ENCODE measurements at places on chromosomes 1 and 21.

- DNase-seq, result no peak
Observed at GRCh38 chr1:41412748-41413147, 51.5 kb downstream of the FOXO6 start.

DNA sequence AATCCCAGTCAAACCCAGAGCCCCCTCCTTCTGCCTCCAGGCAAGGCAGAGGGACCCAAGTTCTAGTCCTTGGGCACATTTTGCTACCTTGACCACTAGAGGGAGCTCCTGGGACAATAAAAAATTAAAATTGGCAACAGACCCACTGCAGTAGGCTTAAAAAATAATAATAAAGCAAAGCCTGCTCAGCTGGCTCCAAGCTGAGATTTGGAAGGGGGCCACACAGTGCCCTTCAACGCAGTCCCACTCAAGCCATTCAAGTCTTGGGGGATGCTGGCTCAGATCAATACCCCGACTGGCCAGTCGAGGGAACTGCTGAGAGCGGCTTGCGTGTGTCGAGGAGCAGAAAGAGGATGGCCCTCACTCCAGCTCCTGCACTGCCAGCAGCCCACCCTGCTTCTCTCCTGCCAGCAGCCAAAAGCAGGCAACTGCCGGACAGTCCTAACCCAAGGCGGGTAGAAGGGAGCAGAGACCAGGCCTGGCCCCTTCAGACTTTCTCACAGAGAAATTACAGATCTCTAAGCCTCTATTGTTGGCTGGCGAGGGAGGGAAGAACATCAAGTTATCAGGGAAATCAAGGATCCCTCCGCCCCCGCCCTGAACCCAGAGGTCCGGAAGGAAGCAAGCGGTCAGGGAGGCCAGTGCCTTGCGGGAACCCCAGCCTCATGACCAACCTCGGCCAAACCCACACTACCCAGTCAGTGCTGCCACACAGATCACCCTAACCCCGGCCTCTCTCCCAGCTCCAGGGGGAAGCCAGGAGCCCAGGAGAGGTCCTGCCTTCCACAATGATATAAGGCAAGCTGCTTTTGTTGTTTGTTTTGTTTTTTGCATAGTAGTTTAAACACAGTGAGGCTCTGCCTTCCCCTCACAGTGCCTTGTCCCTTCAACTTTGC is 4.9 kb upstream of the ALDH4A1 start:
- peak; percentile 43 for DNase-seq

DNA sequence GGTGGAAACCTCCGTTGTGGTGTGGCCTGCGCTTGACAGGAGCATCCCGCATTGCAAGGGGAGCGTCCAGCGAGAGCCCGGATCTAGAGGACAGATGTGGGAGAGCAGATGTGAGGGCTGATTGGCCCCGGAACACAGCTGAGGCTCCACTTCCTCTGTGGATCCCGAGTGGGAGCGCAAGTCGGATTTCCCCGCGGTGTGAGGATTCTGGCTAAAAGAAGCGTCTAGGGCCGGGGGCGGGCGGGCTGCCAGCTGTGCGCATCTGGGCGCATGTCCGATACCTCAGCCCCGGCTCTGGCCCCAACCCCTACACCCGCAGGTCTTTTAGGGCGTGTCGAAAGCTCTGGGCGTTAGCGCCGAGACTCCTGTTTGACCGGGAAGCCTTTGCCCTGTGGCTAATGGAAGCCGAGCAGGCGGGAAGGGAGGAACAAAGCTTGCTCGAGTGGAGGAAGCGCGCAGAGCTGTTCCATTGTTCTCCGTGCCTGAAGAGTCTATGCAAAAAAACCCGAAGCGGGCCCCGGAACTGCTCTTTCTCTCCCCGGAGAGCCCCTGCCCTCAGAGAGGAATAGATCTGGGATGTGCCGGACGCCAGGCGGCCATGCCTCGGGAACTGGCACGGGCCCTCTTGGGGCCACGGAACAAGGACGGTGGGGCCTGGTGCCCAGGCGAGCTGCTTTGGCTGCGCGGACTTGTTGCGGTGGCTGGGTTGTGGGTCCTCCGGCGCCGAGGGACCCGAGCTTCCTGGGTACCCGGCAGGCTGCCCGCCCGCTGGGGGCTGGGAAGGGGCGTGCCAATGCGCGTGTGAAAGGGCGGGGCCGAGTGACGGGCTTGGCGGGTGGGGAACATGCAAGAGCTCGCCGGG is 111.1 kb downstream of the NAV1 start:
- peak; percentile 79 for DNase-seq

DNA sequence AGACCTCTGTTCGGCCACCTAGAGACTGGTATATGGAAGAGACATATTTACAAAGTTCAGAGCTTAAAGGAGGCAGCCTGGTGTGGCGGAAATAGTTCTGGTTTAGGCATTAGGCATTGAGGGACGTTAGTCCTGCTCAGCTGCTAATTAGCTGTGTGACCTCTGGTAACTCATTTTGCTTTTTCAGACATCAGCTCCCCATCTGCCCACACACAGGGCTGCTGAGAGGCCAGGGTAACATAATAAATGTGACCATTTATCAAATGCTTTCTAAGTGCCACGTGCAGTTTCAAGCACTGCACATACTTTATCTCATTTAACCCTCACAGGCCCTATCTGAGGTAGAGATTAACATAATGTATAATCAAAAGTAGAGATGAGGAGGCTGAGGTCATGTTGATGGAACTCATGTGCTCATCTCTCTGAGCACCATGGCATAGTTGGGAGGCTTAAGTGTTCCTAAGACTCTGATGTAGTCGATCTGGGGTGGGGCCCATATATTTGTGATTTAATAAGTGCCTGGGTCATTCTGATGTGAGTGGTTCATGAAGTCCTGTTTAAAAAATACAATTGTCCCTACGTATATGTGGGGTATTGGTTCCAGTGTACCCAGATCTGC is 267.2 kb upstream of the PLXNA2 start:
- DNase-seq, result no peak

DNA sequence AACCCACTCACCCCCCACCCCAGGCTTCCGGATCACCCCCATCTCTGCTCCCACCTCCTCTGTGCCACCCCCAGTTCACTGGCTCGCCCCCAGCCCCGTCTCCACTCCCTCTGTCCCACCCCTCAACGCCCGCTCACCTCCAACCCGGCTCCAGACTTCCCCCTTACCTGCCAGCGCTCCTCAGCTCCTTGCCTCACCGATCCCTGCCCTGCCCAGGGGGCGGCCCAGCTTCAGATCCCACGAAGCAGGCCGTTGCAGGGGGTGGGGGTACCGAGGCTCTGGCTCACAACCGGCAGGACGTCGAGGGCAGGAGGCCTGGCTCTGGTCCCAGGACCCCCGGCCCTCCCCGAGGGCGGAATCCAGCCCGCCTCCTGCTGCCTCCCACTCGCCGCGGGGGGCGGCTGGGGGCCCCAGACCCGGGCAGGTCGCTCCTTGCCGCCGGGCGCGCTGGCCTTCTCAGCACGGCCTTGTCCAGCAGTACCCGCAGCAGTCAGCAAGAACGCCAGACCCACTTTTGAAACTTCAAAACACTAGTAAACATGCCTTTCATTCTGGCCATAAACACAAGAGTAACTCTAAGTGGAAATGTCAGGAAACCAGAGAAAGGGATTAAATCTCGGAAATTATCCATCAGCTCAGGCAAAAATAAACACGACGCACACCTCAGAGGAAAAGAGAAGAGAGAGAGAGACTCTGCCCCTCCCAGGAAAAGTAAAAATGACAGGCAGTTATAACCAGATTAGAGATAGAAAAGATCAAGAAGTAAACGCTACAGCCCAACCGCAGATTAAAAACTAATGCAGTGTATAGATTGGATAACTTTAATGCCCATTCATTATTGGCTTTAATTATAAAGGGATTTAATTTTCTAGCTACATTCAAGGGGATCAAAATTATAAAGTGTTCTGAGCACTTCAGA is 1.0 kb upstream of the FAM89A start:
- DNase-seq, result no peak

DNA sequence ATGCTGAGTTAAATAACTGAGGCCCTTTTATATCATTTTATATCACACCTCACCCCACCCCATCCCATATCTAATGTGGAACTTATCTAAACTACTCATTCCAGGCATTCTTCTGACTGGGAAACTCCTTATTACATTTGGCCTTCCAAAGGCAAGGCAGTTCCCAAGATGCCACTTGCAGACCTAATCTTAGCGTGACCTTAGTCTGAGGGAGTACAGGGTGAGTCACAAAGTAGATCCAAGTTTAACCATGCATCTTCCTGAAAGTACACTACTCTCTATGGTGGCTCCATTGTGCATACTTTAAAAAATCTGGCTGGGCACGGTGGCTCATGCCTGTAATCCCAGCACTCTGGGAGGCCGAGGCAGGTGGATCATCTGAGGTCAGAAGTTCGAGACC is 353.6 kb upstream of the C1orf87 start:
- DNase-seq, result no peak

DNA sequence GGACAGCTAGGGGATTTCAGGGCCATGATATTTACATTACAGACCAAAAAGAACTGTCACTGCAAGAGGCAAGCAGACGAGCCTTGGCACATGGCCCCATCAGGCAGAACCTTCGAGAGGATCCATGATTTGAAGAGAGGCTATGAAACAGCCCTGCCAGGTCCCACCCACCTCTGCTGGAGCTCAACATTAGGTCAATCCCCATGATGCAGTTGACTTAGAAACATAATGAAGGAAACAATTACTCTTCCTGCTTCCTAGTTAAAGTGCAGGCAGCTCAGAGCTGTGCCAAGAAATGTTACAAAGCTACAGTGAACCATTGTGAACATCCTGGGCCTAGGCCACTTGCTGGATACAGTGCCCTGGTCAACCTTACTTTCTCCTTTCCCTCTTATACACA is 41.7 kb upstream of the PTCH2 start:
- DNase-seq, result no peak

- peak; percentile 65 for DNase-seq
Observed at GRCh38 chr1:208243967-208244916, at the start of gene PLXNA2. PLXNA2 (minus strand) TSS chr1:208244384; CDS start chr1:208217922, 26,462 bp downstream.

- no peak for DNase-seq
Observed at GRCh38 chr21:43850728-43851295, 14.2 kb upstream of the AGPAT3 start.

GRCh38 chr1:10646347-10646861 is 150.0 kb downstream of the CASZ1 start:
- DNase-seq, result no peak

DNA sequence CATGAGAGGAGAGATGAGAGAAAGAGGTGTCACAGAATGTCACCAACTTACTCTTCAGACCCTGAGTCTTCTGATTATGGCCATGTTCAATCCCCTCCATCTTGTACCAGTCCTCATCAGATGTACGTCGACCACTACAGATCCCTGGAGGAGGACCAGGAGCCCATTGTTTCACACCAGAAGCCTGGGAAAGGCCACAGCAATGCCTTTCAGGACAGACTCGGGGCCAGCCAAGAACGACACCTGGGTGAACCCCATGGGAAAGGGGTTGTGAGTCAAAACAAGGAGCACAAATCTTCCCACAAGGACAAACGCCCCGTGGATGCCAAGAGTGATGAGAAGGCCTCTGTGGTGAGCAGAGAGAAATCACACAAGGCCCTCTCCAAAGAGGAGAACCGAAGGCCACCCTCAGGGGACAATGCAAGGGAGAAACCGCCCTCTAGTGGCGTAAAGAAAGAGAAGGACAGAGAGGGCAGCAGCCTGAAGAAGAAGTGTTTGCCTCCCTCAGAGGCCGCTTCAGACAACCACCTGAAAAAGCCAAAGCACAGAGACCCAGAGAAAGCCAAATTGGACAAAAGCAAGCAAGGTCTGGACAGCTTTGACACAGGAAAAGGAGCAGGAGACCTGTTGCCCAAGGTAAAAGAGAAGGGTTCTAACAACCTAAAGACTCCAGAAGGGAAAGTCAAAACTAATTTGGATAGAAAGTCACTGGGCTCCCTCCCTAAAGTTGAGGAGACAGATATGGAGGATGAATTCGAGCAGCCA is 8.0 kb downstream of the ELOA start:
- peak; percentile 27 for DNase-seq

- no peak for DNase-seq
Observed at GRCh38 chr1:27367160-27367650, 444 bp upstream of the MAP3K6 start.

DNA sequence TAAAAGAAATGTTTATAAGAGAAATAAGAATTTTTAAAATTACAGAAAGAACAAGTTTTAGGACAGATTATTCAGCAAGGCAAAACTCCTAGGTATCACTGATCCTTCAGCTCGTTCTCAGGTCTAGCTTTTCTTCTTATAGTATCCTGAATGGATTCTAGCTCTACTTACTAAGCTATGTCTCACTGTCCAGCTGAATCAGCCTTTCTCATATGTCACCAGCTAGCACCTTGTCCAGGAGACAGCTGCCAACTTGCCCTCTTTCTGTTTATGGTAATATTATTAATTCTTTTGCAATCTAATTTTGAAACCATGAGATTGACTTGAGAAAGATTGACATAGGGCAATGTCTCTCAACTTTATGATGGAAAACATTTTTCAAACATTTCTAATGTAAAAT is 159.9 kb downstream of the LYPLAL1 start:
- no peak for DNase-seq

DNA sequence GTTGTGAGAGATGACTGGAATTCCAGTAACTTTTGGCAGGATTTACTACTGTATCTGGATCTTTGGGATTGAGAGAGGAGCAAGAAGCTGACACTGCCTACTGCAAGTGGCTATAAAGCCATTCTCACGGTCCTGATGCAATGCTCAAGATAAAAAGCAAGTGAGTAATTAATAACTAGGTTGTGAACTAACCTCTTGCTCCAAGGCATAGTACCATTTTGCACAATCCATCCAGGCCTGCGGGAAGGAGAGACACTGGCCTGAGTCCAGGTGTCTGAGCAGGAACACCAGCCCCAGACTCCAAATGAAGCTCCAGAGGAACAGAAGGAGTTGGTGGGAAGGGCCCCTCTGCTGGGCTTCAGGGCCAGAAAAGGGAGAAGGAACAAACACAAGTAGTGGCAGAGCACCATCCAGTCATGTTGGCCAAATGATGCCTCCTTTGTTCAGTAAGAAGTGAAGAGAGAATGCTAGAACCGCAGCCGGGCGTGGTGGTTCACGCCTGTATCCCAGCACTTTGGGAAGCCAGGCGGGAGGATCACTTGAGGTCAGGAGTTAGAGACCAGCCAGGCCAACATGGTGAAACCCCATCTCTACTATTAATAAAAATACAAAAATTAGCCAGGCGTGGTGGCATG is 9.9 kb upstream of the SLC45A3 start:
- DNase-seq, result no peak

GRCh38 chr1:5647234-5647633 is 345.0 kb downstream of the NPHP4 start:
- no peak for DNase-seq

DNA sequence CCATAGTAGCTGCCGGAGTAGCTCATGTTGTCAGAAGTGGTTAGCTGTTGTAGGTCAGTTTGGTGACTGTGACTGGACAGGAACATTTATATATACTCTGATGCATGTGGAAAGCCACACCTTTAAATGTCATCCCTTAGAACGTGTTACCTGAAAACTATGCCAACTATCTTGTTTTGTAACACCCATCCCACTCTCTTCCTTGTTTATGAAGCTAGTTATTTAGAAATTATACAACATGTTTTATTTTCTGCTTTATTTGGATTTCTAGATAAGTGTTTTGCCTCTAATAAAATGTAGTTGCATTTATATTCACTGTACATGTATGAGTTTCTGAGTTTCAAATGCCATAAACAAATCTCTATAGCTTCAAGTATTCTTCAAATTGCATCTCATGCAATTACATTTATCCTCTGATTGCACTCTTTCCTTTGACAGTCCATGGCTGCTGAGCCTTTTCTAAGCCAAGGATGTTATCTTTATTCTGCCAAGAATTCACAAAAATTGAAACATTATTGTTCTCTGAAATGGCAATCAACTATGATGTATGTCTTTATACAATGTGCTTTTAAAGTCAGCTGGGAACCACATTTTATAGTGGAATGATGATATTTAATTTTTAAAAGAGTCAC is at the start of gene KRTAP19-7:
TSS of gene KRTAP19-7 (minus strand) at position 51 of the 632 bp plus-strand sequence. CDS start at position 26, 25 bp downstream.
- DNase-seq, result no peak

GRCh38 chr1:30684259-30684658 is 39.1 kb downstream of the MATN1 start:
- DNase-seq, result no peak

All from NCI-H2107 (cell line).